ENCODE measurements at places on chromosomes 1 and 21.

GRCh38 chr1:150887018-150887417 lies at the start of gene CTXND2:
CTXND2 (plus strand) TSS chr1:150887136; CDS start chr1:150912315, 25,179 bp downstream.
- no peak for DNase-seq

GRCh38 chr1:238439511-238439910 lies 548.8 kb upstream of the ZP4 start:
- DNase-seq, result no peak

GRCh38 chr1:1179983-1180861 lies 6.5 kb downstream of the TTLL10 start:
- no peak for DNase-seq

GRCh38 chr1:182707122-182707521 lies 22.7 kb upstream of the RGS8 start:
- no peak for DNase-seq

GRCh38 chr1:19654386-19654785 lies 10.3 kb downstream of the NBL1 start:
- DNase-seq, result no peak

DNA sequence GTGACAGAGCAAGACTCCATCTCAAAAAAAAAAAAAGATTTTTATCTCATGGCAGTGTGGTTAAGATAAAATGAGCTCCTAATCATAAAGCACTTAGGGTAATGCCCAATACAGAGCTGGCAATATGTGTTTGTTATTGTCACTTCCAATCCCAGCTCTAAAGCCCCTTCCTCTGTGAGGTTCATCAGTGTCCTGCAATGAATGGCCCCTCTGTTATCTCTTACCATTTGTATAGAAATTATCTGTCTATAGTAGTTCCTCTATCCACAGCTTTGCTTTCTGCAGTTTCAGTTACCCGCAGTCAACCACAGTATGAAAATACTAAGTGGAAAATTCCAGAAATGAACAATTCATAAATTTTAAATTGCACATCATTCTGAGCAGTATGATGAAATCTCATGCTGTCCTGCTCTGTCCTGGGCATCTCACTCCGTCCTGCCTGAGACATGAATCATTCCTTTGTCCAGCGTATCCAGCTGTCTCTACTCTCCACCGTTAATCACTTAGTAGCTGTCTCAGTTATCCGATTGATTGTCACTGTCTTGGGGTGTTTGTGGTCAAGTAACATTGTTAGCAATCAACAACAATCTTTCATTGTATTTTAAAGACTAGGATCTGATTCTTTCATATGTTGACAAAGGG lies 50.2 kb upstream of the DNAH14 start:
- DNase-seq, result no peak

- no peak for DNase-seq
Observed at GRCh38 chr1:89827330-89827729, 6.5 kb downstream of the LRRC8D start.

DNA sequence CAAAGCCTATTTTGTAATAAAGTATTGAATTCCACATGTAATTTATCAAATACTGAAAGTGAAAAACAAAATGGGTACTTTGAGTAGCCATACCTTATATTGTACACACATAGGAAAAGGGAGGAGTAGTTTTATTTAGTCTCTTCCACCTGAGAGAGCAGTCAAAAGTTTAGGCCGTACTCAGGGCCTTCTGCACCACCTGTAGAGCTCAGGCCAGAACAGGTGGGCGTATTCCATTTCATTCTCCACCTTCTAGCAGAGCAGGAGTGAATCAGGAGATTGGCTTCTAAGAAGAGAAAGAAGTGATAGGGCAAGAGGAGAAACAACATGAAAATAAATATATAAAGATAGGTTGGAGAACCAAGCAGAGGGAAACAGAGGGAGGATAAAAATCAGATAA lies 44.0 kb downstream of the TRAF5 start:
- DNase-seq, result no peak

DNA sequence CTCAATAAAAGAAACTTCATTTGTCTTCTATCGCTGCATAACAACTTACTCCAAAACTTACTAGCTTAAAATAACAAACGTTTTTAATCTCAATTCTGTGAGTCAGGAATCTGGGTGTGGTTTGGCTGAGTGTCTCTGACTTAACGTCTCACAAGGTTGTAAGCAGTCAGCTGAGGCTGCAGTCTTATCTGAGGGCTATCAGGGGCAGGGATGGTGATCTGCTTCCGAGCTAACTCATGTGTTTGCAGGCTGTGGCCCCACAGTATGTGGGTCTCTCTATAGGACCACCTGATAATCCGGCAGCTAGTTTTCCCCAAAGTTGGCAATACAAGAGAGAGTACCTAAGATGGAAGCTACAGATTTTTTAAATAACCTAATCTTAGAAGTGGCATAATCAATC lies 234.2 kb upstream of the FGGY start:
- no peak for DNase-seq

GRCh38 chr1:40712405-40712944 lies 21.0 kb downstream of the NFYC start:
- no peak for DNase-seq

GRCh38 chr1:23896491-23896890 lies 16.7 kb downstream of the CNR2 start:
- no peak for DNase-seq

- DNase-seq, result no peak
Observed at GRCh38 chr1:226082959-226083301, 20.4 kb downstream of the H3-3A start.

GRCh38 chr1:58841455-58841854 lies 57.6 kb upstream of the JUN start:
- DNase-seq, result no peak

- DNase-seq, result no peak
Observed at GRCh38 chr1:198238121-198238520, 81.3 kb downstream of the NEK7 start.

GRCh38 chr1:174768949-174769348 lies 230.8 kb upstream of the CACYBP start:
- DNase-seq, result no peak

DNA sequence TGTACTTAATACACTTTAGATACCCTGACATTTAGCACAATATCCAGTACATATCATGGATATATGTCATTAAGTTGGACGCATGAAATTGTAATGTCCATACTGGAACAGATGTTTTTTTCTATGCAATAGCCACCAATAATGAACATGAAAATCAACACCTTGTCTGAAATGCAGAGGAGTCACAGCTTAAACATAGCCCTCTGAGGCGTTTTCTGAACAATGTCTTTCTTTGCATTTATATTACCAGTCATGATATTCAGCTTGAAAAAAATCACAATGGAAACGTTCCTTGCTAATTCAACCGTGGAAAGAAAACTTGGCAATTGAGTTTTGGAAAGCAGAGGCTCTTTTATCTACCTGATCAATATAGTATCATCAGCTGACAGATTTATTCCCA lies 86.7 kb upstream of the COL11A1 start:
- DNase-seq, result no peak

DNA sequence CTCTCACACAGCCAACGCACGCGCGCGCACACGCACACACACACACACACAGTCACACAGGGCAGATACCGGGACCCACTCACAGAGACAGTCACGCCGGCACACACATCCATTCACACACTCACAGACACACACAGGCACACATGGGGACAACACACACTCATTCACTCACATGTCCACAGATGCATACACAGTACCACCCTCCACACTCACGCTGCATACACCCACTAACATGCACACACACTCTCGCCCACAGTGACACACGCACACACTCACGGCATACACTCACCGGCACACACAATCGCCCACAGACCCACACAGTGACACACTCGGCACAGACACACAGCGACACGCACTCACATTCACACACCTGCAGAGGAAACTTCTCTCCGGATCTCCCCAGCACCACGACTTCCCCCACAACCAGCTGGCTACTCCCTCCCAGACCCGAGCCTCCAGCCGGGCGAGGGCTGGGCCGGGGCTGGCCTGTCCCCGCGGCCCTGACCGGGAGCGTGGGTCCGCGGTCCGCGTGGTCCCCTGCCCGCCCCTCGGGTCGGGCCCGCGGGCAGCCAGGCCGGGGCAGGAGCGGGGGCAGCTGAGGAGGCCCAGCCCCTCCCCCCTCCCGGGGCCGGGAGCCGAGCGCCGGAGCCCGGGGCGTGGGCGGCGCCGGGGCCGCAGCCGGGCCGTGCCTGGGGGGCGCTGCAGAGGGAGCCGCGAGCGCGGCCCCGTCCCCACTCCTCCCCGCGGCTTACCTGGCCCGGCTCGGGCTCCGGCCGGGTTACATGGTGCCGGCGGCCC lies 552 bp downstream of the DLGAP3 start:
- DNase-seq, result no peak

- no peak for DNase-seq
Observed at GRCh38 chr1:36836196-36836883, 198.0 kb downstream of the GRIK3 start.

- DNase-seq, result no peak
Observed at GRCh38 chr1:39776400-39776713, 5.2 kb upstream of the OXCT2 start.

DNA sequence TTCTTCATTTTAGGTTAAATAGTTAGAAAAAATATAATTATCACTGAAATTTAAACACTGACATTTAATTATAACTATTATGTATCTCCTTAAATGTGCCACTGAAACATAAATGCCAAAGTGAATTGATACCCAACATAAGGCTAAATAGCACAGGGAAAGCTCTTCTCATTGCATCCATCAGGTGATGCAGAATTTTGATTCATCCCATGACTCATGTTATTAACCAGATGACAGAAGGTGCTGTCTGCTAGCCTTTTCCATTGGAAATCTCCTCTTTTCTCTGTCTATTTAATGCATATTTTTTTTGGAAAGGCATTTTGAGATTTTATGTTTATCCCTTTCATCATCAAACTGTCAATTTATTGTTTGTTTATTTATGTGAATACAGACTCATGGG lies 136.8 kb downstream of the KCNK2 start:
- no peak for DNase-seq

DNA sequence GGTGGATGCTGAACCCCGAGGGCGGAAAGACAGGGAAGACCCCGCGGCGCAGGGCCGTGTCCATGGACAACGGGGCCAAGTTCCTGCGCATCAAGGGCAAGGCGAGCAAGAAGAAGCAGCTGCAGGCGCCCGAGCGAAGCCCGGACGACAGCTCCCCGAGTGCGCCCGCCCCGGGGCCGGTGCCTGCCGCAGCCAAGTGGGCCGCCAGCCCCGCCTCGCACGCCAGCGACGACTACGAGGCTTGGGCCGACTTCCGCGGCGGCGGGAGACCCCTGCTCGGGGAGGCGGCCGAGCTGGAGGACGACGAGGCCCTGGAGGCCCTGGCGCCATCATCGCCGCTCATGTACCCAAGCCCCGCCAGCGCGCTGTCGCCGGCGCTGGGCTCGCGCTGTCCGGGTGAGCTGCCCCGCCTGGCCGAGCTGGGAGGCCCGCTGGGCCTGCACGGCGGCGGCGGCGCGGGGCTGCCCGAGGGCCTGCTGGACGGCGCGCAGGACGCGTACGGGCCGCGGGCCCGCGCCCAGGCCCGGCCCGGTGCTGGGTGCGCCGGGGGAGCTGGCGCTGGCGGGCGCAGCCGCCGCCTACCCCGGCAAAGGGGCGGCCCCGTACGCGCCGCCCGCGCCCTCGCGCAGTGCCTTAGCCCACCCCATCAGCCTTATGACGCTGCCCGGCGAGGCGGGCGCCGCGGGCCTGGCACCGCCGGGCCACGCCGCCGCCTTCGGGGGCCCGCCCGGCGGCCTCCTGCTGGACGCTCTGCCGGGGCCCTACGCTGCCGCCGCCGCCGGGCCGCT lies 20.7 kb downstream of the FOXO6 start:
- no peak for DNase-seq

GRCh38 chr1:96464522-96464921 lies 257.1 kb upstream of the PTBP2 start:
- DNase-seq, result no peak

GRCh38 chr1:202153284-202153683 lies 7.1 kb downstream of the PTPN7 start:
- DNase-seq, result no peak

DNA sequence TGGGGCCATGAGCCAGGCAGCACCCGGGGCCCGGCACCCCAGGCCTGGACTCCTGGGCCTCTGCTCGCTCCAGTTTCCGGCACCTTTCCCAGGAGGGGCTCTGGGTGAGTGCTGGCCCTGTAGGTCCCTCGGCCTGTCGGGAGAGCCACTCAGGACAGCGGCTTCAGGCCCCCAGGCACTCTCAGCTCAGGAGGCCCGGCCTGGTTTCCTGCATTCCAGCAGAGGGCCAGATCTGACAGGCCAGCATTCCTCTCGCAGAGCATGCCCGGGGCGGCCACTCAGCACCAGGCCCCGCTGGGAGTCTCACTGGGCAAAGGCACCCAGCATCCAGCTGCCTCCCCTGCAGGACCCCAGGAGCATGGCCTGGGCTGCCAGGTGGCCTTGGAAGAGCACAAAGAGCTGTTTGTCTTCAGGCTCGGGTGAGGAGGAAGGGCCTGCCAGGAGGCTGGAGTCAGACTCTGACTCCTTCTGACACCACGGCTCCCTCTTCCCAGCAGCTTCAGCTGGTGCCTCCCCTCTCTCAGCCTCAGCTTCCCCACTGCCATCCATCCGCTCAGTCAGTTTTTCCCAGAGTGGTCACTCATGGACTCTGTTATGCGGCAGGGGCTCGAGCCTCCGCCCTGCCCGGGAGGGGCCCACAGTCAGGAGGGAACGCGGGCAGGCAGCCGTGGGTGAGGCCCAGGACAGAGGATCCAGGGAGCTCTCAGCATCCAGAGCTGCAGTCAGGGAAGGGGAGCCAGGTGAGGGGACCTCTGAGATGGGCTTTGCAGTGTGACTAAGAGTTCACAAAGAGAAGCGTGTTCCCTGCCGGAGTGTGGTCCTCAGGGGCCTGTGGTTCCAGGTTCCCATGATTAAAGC lies 51.7 kb downstream of the WNT9A start:
- DNase-seq, result no peak

DNA sequence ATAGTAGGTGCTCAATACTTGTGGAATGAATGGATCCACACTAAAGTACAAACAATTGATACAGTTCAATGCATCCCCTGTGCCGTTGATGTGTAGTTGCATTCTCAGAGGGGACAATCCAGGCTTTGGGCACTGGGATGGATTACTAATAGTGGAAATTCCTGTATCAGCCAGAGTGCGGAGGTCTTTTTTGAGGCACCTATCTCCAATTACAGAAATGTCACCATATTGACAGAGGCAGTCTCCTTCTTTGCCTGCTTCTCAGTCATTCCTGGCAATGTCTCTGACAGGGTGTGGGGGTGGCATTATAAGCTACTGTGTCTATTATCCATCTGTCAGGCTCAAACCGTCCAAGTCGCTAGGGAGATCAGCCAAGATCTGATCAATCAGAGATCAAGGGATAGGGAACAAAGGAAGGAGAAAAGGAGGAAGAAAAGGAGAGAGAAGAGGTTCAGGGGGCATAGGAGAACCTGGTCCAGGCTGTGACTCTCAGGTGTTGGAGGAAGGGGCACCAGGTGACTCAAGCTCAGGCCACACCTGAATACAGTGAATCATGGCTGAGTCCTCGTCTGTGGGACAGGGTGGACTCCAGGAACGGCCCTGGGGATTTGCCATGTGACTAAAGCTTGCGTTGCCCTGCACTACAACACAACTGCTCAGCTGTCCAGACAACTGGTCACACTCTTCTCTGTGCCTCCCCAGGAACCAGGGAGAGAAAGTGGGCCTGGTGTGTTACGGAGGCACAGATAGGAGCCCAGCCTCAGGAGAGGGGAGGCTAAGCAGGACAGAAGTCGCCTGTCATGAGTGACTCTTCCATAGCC lies 3.4 kb upstream of the LAMB3 start:
- DNase-seq, result no peak
